Panc1 (cell line): ENCODE measurements at places on chromosomes 1 and 21. TPM values are rescaled to one million over a fixed set of nuclear protein-coding genes. Genes with fewer than 3 reads are reported as not detected.

GRCh38 chr1:6065093-6065858 is 19.6 kb downstream of the KCNAB2 start:
- H3K36me3 ChIP-seq = no peaks in the 10 kb centered on the region
- H3K27me3 ChIP-seq = no peaks in the 10 kb centered on the region
- H3K27ac ChIP-seq = no peak overlapping the region
- H3K4me1 ChIP-seq = no peaks in the 10 kb centered on the region

- no peak overlapping the region for H3K4me3 ChIP-seq
- no peaks in the 10 kb centered on the region for H3K27me3 ChIP-seq
- H3K36me3 ChIP-seq = no peaks in the 10 kb centered on the region
- no peak overlapping the region for H3K27ac ChIP-seq
- DNase-seq = no peak
These were observed 274.8 kb upstream of the RUNX1 start for GRCh38 chr21:35323947-35324346.

- H3K4me3 ChIP-seq = no peak overlapping the region
- no peak overlapping the region for H3K27ac ChIP-seq
- DNase-seq = no peak
- H3K4me1 ChIP-seq = no peaks in the 10 kb centered on the region
These were observed 247.6 kb upstream of the PBX1 start for GRCh38 chr1:164311377-164311776.

DNA sequence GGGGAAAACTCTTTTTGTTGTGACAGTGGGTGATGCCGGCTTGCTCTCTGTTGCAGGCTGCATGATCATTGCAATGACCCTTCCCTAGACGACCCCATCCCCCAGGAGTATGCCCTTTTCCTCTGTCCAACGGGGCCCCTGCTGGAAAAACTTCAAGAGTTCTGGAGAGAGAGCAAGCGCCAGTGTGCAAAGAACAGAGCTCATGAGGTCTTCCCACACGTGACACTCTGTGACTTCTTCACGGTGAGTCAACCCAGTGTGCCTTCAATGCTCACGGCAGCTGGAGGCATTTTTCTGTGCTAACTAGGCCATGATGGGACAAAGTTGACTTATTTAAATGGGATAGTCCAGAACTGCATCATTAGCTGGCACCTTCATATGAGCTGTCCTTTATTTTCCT is 5.7 kb downstream of the UBASH3A start:
- no peaks in the 10 kb centered on the region for H3K36me3 ChIP-seq
- no peak overlapping the region for H3K27ac ChIP-seq
- no peaks in the 10 kb centered on the region for H3K27me3 ChIP-seq
- no peak overlapping the region for H3K4me3 ChIP-seq
- H3K4me1 ChIP-seq = no peaks in the 10 kb centered on the region

GRCh38 chr1:62082456-62083363 is 111.9 kb upstream of the L1TD1 start:
- no peaks in the 10 kb centered on the region for H3K27me3 ChIP-seq
- no peaks in the 10 kb centered on the region for H3K36me3 ChIP-seq
- no peak overlapping the region for H3K27ac ChIP-seq
- no peaks in the 10 kb centered on the region for H3K4me1 ChIP-seq

DNA sequence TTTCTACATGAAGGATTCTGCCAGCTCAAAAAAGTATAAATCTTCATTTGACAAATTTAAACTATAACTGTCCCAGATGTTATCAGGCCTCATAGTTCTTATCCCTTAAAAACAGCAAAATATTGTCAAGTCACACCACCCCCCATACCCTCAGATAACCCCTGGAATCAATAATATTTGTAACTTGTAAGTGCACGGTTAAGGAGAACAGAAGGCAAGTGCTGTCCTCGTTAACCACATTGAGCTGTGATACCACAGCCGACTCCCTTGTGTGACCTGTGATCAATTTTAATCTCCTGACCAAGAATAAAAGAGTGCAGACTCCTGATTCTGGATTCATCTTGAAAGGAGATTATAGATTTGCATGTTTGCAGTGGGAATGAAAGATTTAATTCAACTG is 310.7 kb downstream of the DPYD start:
- H3K36me3 ChIP-seq = no peaks in the 10 kb centered on the region
- H3K4me3 ChIP-seq = no peak overlapping the region
- no peaks in the 10 kb centered on the region for H3K27me3 ChIP-seq

DNA sequence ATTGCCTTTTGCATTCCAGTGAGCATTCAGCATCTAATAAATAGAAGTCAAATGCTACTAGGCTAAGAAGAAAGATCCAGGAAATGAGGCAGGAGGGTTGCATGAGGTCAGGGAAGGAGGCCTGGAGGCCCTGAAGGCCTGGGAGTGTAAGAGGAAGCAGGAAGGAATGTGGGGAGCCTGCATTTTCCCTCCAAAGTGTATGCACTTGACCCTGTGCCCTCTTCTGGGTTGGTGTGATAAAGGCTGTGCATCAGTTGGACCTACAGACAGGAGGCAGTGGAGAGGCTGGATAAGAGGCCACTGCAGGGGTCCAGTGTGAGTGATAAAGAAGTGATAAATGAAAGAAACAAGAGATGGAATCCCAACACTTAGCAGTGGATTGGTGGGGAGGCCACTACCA is 20.4 kb downstream of the KIAA1614 start:
- H3K27me3 ChIP-seq = no peaks in the 10 kb centered on the region
- no peak for DNase-seq
- H3K4me1 ChIP-seq = no peaks in the 10 kb centered on the region
- no peak overlapping the region for H3K4me3 ChIP-seq
- no peak overlapping the region for H3K27ac ChIP-seq
- no peaks in the 10 kb centered on the region for H3K36me3 ChIP-seq

DNA sequence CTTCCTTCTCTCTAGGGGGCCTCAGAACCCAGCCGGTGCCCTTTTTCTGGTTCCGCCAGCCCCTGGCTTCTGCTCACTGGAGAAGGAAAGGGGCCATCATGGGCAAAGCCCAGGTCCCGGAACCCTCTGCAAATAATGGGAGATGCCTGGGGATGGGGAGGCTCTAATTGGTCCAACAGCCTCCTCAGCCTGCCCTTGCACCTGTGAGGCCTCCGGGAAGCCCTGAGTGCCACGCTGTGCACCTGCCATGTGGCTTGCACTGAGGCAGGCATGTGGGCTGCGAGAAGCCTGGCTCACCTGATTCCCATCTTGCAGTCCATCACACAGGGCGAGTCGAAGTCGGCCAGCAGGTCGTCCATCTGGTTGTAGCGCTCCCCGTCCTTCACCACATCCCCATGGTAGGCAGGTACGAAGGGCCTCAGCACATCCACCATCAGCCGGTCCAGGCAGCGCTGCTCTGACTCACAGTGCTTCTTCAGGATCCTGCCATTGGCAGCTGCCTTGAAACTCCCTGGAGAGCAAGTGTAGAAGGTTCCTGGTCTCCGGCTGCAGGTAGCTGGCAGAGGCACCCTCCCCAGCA is 92.1 kb downstream of the ITPKB start:
- H3K27ac ChIP-seq = no peak overlapping the region
- no peak for DNase-seq
- no peaks in the 10 kb centered on the region for H3K36me3 ChIP-seq
- no peak overlapping the region for H3K4me3 ChIP-seq
- no peaks in the 10 kb centered on the region for H3K4me1 ChIP-seq

- DNase-seq = no peak
- no peak overlapping the region for H3K27ac ChIP-seq
- no peaks in the 10 kb centered on the region for H3K4me1 ChIP-seq
- H3K36me3 ChIP-seq = no peaks in the 10 kb centered on the region
These were observed 9.4 kb downstream of the IL23R start for GRCh38 chr1:67175530-67176087.

DNA sequence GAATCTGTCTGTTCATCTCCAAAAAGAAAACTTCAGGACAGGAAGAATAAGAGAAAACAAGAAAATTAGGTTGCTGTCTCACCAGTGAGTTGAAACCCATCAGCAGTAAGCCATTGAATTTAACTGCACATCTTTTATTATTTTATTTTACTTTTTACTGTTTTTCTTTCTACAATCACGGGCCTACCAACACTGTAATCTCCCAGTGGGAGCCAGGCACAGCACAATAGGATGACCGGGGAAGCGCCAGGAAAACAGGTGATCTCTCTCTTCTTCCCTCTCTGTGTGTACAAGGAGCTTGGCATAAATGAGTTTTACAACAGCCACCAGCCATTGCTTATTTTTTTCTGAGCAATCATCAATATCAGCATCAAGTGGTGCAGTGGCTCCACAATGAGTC is 113.1 kb upstream of the ESRRG start:
- H3K36me3 ChIP-seq = no peaks in the 10 kb centered on the region
- DNase-seq = no peak
- H3K27ac ChIP-seq = no peak overlapping the region
- no peaks in the 10 kb centered on the region for H3K27me3 ChIP-seq
- H3K4me1 ChIP-seq = no peaks in the 10 kb centered on the region

- no peak overlapping the region for H3K4me3 ChIP-seq
- no peak overlapping the region for H3K27ac ChIP-seq
- H3K36me3 ChIP-seq = no peaks in the 10 kb centered on the region
- H3K27me3 ChIP-seq = no peaks in the 10 kb centered on the region
These were observed 47.8 kb downstream of the GADD45A start for GRCh38 chr1:67732750-67733151.

GRCh38 chr1:15148475-15148874 is 5.1 kb upstream of the TMEM51 start:
- no peaks in the 10 kb centered on the region for H3K27me3 ChIP-seq
- no peaks in the 10 kb centered on the region for H3K36me3 ChIP-seq
- no peak for DNase-seq
- no peak overlapping the region for H3K27ac ChIP-seq
- H3K4me1 ChIP-seq = no peaks in the 10 kb centered on the region
- no peak overlapping the region for H3K4me3 ChIP-seq

GRCh38 chr1:38285807-38286530 is 239.4 kb upstream of the POU3F1 start:
- no peak overlapping the region for H3K4me3 ChIP-seq
- no peaks in the 10 kb centered on the region for H3K36me3 ChIP-seq
- H3K27me3 ChIP-seq = no peaks in the 10 kb centered on the region
- no peaks in the 10 kb centered on the region for H3K4me1 ChIP-seq

DNA sequence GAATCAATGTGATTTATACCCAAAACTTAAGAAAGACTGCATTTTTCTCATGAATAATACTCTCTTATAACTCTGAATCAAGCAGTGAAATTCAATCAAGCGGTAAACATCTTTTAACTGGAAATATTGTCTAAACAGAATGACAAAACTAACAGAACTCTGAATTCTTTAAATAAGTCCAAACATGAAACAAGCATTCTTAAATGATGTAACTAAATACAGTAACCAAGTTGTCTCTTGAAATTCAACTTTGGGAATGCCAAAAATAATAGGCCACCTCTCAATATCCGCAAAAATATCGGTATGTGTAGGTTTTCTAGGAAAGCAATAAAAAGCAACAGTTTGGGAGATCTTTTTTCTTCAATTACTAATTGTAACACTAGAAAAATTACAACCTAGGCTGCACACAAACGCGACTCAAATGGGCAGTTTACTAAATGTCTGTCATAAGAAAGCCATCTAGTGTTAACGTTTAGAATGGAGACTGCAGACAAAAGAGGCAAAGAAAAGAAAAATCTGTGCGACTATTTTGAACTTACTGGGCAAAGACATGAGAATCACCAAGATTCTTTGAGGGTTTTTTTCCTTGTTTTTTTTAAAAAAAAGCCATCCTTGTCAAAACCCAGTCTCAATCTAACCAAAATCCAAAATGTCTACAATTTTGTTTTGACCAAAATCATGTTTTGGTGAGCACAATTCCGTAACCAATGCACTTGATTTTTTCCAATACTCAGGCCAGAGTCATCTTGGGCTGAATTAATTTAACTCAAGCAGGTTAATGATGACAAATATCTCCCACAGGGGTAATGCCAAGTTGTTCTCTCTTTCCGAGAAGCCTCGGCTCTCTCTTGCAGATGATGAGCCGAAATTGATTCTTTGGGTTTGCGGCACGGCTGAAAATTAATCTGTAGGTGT is 1.3 kb downstream of the SIPA1L2 start:
- no peaks in the 10 kb centered on the region; the same call in 1 of the 2 replicates for H3K36me3 ChIP-seq
- H3K4me1 ChIP-seq = peaks cover 5% of the 10 kb centered on the region
- peak overlapping the region; percentile 57 for H3K4me3 ChIP-seq
- DNase-seq = no peak
- peaks cover 21% of the 10 kb centered on the region for H3K27me3 ChIP-seq

The BACE2 gene
- total RNA-seq = 16.3 TPM

The RIPPLY3 gene
- total RNA-seq = 1.2 TPM

The SLC30A2 gene
- total RNA-seq = 0.23 TPM

The FCRL2 gene
- total RNA-seq = not detected

The OR10J1 gene
- not detected for total RNA-seq

The MAP10 gene
- total RNA-seq = 1.5 TPM

The SPRR2D gene
- total RNA-seq = not detected

The CYYR1 gene
- total RNA-seq = not detected
